Coronary artery (tissue), 2 donors: ENCODE measurements at places on chromosomes 16 and 17.
A peak's percentile ranks its signal among the peaks of the same experiment; 100 is the strongest.

DNA sequence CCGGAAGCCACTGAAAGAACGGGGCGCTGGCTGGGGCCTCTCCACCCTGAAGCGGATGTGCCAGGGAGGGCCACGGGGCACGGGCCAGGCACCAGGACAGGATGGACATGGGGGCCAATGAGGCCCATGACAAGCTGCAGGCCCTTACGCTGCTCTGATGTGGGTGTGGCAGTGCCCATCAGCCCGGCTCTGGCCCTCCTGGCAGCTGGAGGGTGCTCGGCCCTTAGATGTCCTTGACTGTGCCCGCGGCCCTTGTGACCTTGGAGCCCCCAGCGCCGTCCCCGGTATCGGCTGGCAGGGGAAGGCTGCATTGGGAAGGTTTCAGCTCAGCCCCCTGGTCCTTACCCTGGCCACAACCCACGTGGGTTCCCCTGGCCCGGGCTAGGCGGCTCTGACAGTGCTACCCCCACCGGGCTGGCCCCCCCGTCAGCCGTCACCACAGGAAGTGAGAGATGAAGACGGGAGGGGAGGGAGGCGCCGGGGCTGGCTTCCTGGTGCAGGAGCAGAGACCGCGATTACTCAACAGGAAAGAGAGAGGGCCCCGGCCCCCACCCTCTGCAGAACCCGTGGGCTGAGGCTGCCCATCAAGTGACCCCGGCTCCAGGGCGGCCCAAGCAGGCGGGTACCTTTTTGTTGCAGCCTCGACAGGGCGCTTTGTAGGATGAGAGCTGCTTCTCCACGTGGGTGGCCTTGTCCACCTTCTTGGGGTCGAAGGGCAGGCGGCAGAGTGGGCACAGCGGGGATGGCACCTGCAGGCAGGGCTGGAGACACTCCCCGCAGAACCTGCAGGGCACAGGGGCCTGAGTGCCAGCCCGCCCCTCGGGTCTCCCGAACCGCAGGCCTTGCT, 5.3 kb downstream of the RNF166 start:
- peak; percentile 86 for DNase-seq

DNA sequence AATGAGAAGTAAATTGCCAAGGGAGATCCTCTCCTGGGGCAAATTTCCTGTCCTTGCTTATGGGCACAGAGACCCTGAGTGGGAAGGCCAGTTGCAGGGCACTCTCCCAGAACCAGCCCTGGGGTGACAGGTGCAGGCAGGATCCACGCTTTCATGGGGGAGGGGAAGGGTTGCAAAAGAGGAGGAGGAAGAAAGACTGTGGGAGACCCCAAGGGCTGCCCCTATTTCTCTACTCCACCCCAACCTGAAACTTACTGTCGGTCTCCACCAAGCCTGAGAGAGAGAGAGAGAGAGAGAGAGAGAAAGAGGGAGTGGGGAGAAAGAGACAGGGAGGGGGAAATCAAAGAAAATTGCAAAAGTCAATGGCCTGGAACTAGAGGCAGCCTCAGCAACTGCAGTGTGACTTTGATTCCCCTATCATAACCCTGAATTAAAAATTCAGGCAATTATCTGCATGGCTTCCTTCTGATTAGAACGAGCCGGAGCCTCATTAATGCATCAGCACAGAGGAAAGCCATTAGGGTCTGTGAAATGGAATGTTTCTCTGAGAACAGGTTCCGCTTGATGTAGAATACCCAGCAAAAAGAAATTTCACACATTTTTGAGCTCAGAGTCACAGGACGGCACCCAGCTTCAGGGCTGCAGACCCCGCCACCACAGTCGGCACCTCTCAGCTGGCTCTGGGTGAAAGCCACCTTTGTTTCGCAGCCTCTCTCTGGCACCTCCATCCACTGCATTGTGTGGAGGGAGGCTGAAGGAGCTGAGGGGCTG, 45.1 kb upstream of the HNF1B start:
- DNase-seq, result no peak

DNA sequence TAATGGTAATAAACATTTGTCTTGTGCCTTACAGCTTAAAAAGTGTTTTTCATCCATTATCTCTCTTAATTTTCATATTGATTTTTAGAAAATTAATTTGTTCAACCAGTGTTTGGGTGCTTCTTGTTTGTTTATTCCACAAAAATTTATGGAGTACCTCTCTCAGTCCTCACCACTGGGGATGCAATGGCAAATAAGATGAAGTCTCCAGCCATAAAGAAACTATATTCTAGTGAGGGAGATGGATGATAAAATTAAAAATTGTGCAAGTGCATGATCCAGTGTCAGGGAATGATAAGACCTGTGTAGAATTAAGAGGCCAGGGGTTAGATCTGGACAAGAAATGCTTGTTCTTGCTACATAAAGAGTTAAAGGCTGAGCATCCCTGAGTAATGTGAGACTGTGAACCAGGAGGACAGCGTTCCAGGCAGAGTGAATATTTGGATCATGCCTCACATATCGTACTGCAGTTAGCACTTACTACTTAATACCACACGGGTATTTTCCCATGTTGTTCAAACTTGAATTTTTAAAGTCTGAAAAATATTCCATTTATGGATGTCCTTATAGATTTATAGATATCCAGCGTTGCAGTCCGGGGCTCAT, 535.7 kb upstream of the HSBP1 start:
- no peak for DNase-seq

GRCh38 chr17:218432-219110, 37.1 kb upstream of the DOC2B start:
- no peak for DNase-seq

DNA sequence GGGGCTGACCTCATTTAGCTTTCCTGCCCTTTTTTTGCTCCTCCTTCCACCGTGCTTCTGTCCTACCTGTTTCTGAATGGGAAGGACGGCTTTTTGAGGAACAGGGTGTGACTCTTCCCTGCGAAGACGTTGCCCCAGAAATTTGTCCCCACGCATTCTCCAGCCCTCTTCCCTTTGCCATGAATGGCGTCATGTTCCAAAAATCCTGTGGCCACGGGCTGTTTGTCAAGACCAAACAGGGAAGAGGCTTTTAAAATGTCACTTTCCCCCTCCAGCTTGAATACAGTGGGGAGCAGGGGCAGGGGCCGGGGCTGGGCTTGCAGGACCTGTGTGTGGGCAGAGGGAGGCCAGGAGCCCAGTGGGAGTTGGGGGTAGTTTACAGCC, 13.9 kb downstream of the MPRIP start:
- DNase-seq, result peak; percentile 82

- DNase-seq, result no peak
Observed at GRCh38 chr16:11613381-11614303, 26.9 kb upstream of the LITAF start.

- DNase-seq, result no peak
Observed at GRCh38 chr16:65538976-65539375, 417.1 kb upstream of the CDH11 start.

DNA sequence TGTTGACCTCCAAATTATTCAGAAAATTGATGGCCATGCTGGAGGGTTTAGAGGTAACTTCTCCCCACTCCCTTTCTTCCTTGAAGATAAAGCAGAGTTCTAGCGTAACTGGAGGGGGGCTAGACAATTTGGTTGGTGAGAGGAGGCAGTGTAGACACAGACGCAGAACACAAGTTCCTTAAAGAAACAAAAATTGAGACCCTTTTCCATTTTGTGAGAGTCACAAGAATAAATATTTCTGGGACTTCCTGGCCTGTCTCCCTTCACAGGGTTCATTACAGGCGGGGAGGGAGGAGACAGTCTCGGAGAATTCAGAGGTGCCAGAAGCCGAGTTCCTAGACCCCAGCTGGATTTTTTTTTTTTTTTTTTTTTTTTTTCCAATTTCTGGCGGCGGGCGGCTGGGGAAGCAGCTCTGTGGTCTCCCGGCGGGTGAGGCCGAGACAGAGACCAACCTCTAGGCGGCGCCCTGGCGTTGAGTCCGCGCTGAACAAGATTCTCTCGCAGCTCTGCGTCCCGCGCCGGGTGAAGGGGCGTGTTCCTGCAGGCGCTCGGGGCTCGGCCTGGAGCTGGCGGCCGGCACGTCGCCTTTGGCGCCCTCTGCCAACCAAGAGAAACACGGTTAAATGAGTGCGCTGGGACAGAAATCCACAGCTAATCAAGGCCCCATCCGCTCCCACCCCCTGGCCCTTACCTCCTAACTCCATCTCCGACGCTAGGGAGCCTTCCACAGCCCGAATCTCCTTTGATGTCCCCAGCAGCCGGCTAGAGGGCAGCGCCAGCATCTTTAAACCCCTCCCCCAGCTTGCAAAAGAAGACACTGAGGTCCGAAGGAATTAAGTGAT, 10.2 kb upstream of the HOXB9 start:
- no peak for DNase-seq
